Stimulated activated CD4-positive, alpha-beta T cell treated with anti-CD3 and anti-CD28 coated beads, Interleukin-1b, Interleukin-23, amount 100 ng/mL, for 4 hours (primary cell): ENCODE measurements at places on chromosomes 11 and 22.

DNA sequence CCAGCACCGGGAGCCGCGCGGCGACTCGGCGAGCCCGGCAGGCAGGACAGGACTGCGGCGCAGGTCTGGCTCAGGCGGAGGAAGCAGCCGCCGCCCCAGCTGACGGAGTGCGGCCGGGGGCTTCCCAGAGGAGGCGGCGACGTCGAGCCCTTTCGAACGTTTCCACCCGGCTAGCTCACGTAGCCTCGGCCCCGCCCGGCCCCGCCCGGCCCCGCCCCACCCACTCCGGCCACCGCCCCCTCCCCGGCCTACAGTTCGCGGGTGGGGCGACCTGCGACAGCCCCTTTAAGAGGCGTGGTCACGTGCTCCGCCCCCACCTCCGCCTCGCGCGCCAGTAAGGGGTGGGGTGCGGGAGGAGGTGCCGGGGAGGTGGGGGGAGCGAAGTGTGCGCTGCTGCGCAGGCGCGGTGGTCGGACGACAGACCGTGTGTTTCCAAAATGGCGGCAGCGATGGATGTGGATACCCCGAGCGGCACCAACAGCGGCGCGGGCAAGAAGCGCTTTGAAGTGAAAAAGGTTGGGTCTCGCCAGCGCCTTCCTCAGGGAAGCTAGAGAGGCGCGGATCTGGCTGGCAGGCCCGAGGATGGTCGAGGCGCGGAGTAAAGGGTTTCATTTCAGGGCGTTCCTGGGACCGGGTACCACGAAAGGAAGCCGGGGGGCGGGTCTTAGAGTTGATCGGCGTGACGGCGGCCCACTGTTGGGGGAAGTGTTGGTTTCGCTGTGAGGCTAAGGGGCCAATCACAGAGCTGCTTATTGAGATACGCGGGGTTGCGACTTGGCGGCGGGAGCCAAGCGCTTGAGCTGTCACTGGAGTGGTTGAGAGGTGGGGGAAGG lies at the start of gene RBX1:
RBX1 (plus strand) TSS at position 417 of the 833 bp plus-strand sequence; CDS start at position 438, 21 bp downstream.
- DNase-seq, result peak; percentile 98

GRCh38 chr11:113241636-113242054 lies 72.7 kb upstream of the TTC12 start:
- DNase-seq, result no peak

DNA sequence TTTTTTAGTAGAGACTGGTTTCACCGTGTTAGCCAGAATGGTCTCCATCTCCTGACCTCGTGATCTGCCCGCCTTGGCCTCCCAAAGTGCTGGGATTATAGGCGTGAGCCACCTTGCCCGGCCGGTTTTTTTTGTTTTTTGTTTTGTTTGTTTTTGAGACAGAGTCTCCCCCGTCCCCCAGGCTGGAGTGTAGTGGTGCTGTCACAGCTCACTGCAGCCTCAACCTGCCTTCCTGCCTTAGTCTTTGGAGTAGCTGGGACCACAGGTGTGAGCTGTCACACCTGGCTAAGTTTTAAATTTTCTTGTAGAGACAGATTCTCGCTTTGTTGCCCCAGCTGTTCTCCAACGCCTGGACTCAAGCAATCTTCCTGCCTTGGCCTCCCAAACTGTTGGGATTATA lies 3.2 kb downstream of the PPIL2 start:
- DNase-seq, result no peak

GRCh38 chr11:67262731-67263675 lies 3.3 kb upstream of the GRK2 start:
- DNase-seq, result peak; percentile 58

- DNase-seq, result no peak
These were observed 25.2 kb upstream of the CCND1 start for GRCh38 chr11:69615545-69616278.
